ENCODE measurements at places on chromosomes 11 and 22.

DNA sequence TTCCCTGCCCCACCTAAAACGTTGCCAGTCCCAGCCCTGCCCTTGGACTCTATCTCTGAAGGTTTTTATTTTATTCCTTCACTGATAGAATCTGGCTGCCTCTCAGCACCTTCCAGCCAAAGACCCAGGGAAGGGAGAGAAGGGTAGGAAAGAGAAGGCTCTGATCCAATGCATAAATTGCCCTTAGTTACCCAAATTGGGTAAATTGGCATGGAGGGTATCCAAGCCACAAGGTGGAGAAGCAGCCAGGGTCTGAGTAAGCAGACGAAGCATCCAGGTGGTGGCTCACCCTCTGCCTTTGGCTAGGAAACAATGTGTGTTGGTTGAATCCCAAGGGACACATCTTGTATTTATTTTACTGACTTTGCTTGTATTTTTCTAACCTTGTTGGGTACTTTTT lies 89.0 kb downstream of the FEZ1 start:
- DNase-seq: no peak

DNA sequence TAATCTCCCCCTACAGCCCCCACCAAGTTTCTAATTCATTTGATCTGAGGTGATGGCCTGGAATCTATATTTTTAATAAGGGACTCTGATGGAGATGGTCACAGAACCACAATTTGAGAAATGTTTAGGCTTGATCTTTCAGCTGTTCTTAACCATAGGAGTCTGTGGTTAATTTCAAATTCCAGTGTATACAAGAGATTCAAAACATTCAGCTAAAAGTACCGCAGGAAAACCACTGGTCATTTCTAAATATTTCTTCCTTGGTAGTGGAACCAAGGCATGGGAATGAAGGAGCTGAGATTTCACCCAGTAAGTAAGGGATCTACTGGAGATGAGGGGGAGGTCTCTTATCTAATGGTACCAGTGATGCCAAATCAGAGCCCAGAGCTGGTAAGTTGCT lies 18.3 kb upstream of the GALNT18 start:
- no peak for DNase-seq

GRCh38 chr11:71456831-71457230 lies 3.8 kb downstream of the NADSYN1 start:
- no peak for DNase-seq

GRCh38 chr11:21656065-21656464 lies 536.8 kb upstream of the ANO5 start:
- no peak for DNase-seq

GRCh38 chr11:71204748-71205664 lies 47.4 kb downstream of the SHANK2 start:
- DNase-seq: no peak

GRCh38 chr22:49953680-49954344 lies 6.8 kb upstream of the PIM3 start:
- DNase-seq: no peak

DNA sequence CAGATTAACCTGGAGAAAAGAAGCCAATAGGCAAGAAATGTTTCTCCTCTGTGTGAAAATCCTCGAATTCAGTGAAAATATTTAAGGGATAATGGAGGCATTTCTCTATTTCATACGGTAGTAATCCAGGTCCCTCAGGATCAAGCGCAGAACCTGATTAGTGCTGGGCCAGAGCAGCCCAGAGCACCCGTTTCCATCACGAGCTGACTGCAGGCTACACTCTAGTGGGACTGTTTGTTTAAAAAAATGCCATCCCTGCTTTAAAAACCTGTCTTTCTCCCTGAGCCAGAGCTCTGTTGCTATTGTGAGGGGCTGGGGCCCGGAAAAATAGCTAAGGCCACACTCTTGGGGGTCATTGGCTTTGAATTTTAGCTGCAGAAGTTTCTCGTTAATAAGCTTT lies 223.2 kb upstream of the E2F8 start:
- DNase-seq: no peak

Measured in activated CD4-positive, alpha-beta T cell treated with anti-CD3 and anti-CD28 coated beads for 4 hours (primary cell).